ENCODE measurements at places on chromosomes 7 and 10.
A peak's percentile ranks its signal among the peaks of the same experiment; 100 is the strongest.

DNA sequence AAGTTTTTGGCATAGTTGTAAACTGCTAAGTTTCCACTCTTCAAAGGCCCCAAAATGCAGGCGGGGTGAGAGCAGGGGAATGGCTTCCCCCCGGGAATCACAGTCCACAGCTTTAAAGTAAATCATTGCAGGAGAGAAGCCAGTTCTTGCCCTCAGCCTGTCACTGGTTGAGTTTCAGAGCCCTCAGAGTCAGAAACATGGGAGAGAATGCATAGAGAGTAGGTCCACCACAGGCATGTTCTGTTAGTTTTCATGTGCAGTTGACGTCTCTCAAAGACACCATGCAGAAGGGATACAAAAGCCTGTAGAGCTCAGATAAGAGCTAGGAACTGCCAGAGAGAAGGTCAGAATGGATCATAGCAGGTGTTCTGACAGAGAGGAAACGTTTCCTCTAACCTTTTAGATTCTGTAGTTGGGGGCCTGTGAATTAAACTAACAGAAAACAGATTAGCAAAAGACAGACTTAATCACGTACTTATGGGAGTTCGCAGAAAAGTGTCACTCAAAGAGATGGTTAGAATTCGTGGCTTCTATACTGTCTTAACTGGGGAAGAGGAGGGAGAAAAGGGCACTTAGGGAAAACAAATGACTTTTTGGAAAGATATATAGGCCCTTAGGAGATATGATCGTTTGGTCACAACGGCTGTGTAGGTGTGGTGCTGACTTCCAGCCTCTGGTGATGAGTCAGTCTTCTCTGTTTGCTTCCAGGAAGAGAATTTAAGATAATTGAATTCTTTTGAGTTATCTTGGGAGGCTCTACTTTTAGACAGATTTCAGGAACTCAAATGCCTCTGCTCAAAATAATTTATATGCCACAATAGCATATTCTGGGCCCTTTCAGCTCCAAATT, 48.0 kb upstream of the MSRB2 start:
- DNase-seq = no peak

- no peak for DNase-seq
These were observed 35.2 kb downstream of the MCU start for GRCh38 chr10:72727130-72727529.

GRCh38 chr7:100130608-100131453, 4.1 kb downstream of the MBLAC1 start:
- DNase-seq = no peak

DNA sequence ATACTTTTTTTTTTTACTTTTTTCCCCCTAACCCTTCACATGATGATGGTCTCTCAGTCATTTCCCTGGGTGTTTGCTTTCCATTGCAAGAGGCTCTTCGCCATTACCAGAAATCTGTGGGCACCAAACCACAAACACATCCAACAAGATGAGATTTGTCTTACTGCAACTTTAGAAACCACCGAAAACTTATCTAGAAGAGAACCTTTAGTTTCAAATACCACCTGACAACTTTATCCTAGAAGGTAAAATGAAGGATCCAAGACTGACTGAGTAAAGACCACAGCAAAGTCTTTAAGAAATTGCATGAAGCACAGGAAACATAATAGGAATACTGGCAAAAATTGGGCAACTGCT, 363.3 kb upstream of the MBL2 start:
- DNase-seq = no peak

GRCh38 chr10:120950051-120950561, 98.9 kb downstream of the WDR11 start:
- DNase-seq = no peak

DNA sequence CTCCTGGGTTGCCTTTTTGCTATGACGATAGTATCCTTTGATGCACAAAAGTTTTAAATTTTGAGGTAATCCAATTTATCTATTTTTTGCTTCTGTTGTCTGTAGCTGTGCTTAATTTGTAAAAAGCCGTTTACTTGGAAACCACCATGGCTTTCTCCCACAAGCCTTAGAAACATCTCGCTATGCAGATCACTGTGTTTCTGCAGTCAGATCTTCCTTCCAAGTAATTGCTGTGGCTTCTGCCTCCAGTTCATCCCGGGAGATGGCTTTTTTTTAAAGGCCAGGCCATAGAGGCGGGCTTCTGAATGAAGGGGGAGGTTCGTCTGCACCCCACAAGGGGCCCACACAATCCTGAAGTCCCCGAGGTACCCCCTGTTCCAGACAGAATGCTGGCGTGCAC, 48.3 kb upstream of the OCM2 start:
- no peak for DNase-seq

- DNase-seq = no peak
These were observed 509.7 kb upstream of the AKR1E2 start for GRCh38 chr10:4316161-4316810.

DNA sequence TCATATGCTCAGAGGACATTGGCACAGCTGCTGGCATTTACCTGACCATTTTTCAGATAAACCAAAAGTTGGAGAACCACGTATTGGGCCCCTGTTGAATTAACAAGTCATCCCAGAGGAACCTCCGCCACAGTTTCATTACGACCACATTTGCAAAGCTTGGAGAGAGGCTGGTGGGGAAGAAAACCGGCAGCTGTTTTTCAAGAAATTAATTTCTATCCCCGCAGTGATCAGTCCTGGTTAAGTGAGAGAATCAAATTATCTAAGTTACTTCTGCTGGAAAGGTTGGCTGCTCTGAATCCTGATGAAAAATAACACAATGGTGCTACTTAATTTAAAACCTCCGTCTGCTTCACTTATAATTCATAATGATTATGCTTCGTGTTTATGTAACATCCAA, 737.1 kb upstream of the AUTS2 start:
- DNase-seq = no peak

GRCh38 chr10:34792881-34793280, 22.2 kb downstream of the PARD3 start:
- DNase-seq = no peak

DNA sequence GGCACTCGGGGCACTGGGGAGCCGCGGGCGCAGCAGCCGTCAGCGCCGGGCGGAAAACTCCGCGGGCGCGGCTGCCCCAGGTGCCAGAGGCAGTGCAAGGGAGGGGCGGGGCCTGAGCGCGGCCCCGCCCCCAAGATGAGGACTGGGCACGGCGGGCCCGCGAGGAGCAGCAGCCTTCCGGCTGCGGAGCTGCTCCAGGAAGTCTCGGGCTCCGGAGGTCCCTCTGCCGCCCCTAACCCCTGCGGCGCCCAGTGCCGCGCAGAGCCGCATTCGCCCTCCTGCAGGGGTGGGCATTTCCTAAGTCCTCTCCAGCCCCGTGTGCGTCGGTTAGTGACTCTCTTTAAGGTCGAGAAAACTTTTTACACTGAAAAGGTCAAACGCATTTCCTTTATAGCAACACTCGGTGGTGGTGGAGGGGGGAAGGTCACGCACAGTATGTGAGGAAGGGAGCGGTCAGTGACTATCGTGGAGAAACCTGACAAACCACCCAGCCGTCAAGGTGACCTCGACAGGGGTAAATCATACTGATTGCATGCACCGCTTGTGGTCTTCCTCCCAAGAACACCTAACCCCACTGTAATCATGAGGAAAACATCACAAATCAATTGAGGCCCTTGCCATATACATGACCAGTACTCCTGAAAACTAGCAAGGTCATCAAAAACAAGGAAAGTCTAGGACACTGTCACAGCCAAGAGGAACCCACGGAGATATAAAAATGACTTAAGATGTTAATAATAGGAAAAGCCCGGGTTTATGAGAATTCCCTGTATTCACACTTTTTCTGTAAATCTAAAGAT, at the start of gene ANXA11:
TSS of gene ANXA11 (minus strand) at position 61 of the 800 bp plus-strand sequence. CDS start 32,676 bp downstream, outside the sequence.
- DNase-seq = peak; percentile 73
